Large intestine (tissue), 12 donors: ENCODE measurements at places on chromosomes 13 and 19. TPM values are rescaled to one million over a fixed set of nuclear protein-coding genes. Genes with fewer than 3 reads are reported as not detected.

Gene C19orf33
- polyA plus RNA-seq = 387 TPM

Gene IL11
- 0.66 TPM for polyA plus RNA-seq

Gene PRTN3
- polyA plus RNA-seq = 0.22 TPM

Gene SPART
- 44.0 TPM for polyA plus RNA-seq

Gene ZNF649
- polyA plus RNA-seq = 14.9 TPM

Gene C2CD4C
- 3.0 TPM for polyA plus RNA-seq

Gene ZNF575
- 4.0 TPM for polyA plus RNA-seq

Gene ZNF284
- 5.0 TPM for polyA plus RNA-seq

Gene MUC16
- polyA plus RNA-seq = 0.78 TPM

Gene C1QTNF9B
- 0.36 TPM for polyA plus RNA-seq

Gene TMEM190
- 0.93 TPM for polyA plus RNA-seq

Gene BABAM1
- polyA plus RNA-seq = 70.7 TPM

Gene ZNF358
- 68.0 TPM for polyA plus RNA-seq

Gene PGPEP1
- 77.2 TPM for polyA plus RNA-seq

Gene FCER2
- polyA plus RNA-seq = 0.28 TPM

Gene GPR12
- 0.97 TPM for polyA plus RNA-seq

Gene NALCN
- 1.2 TPM for polyA plus RNA-seq

Gene KLK4
- polyA plus RNA-seq = not detected

Gene IFNL1
- 0.06 TPM for polyA plus RNA-seq

Gene SRRM5
- polyA plus RNA-seq = 1.5 TPM

Gene APOC4
- not detected for polyA plus RNA-seq

Gene KIR2DL1
- 0.27 TPM for polyA plus RNA-seq

Gene PSG11
- not detected for polyA plus RNA-seq

Gene TNFAIP8L1
- 24.4 TPM for polyA plus RNA-seq

Gene VSTM2B
- 8.3 TPM for polyA plus RNA-seq

Gene SOHLH2
- 0.99 TPM for polyA plus RNA-seq

Gene PODNL1
- polyA plus RNA-seq = 1.6 TPM

Gene PLPP2
- polyA plus RNA-seq = 1.6 TPM

Gene FLT3LG
- polyA plus RNA-seq = 6.6 TPM

Gene MEF2B
- polyA plus RNA-seq = 1.4 TPM

Gene C1QTNF9
- 0.42 TPM for polyA plus RNA-seq

Gene PSPC1
- polyA plus RNA-seq = 49.5 TPM

Gene ZNF837
- 4.3 TPM for polyA plus RNA-seq

Gene SYNGR4
- polyA plus RNA-seq = 0.12 TPM

Gene ISYNA1
- 64.4 TPM for polyA plus RNA-seq

Gene RNF225
- not detected for polyA plus RNA-seq

Gene HTR2A
- 0.70 TPM for polyA plus RNA-seq

Gene KLK14
- polyA plus RNA-seq = 0.12 TPM

Gene KCNRG
- polyA plus RNA-seq = 0.76 TPM

Gene FPR3
- polyA plus RNA-seq = 4.9 TPM

Gene CASP14
- not detected for polyA plus RNA-seq

Gene ZNF17
- 8.9 TPM for polyA plus RNA-seq

Gene EPS8L1
- polyA plus RNA-seq = 20.9 TPM

Gene ADGRE3
- 0.79 TPM for polyA plus RNA-seq

Gene ZNF729
- 0.01 TPM for polyA plus RNA-seq
